Activated CD8-positive, alpha-beta memory T cell treated with anti-CD3 and anti-CD28 coated beads for 24 hours (primary cell): ENCODE measurements at places on chromosomes 5 and 9.

GRCh38 chr5:113450929-113451328 is 16.1 kb upstream of the TSSK1B start:
- no peak for DNase-seq

- DNase-seq: no peak
These were observed 72.5 kb downstream of the SPIN1 start for GRCh38 chr9:88460587-88461332.

DNA sequence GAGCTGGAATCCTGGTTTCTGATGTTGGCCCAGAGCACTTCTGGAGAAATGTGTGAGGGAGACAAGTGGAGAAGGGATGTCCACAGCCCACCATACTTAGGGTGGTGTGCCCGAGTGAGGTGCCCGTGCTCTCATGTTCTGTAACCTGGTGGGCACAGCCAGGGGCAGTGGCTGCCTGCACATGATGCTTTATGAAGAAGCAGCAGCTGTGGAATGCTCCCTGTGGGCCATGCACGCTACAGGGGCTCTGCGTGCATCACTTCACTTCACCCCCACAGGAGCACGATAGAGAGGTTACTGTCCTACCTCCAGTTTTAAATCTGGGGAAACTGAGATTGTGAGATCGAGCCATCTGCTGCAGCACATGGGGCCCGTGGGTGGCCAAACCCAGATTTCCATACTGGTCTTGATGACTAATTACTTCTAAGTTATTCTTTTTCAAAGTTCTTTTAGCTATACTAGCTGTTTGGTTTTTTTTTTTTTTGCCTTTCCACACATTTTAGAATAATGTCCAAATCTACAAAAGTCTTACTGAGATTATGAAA is 441.6 kb downstream of the GADD45G start:
- DNase-seq: no peak

DNA sequence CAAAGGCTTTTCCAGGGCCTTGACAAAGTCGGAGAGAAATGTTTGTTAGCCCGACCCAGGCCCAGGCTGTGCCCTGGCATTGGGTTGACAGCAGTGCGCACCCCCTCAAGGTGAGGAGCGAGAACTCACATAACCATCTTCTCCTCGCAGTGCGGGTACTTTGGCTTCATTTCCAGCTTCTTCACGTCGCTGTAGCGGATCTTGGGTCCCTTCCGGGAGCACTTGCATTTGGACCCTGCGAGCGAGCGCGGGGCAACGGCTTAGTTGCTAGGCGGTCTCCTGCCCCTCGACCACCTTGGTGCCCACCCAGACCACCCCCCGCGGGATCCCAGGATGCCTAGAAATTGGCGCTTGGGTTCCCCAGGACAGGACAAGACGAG is 496 bp downstream of the CXCL14 start:
- no peak for DNase-seq

GRCh38 chr5:76742583-76742982 is 26.7 kb downstream of the F2R start:
- no peak for DNase-seq

GRCh38 chr5:68139611-68140441 is 75.7 kb upstream of the PIK3R1 start:
- no peak for DNase-seq

DNA sequence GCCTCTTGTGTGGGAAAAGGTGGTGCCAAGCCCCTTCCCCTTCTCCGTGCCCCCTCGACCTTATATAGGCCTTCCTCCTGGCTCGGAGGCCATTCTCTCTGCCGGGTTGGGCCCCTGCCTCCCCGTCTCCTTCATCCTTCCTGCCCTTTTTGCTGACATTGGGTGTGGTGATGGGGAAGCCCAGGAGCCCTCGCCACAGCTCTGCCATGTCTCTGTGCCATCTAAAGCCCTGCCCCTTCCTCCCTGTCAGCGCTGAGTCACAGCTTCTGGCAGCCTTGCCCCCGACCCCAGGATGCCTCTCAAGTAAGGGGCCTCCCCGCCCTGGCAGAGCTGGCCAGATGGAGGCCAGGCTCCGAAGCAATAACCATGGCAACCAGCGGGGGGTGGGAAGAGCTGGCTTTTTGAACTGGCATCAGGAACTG is 30.4 kb downstream of the JADE2 start:
- DNase-seq: peak; percentile 85

- no peak for DNase-seq
These were observed 52.1 kb downstream of the GRIA1 start for GRCh38 chr5:153542536-153542935.

- DNase-seq: no peak
These were observed 6.4 kb upstream of the SLC2A8 start for GRCh38 chr9:127390563-127390962.

DNA sequence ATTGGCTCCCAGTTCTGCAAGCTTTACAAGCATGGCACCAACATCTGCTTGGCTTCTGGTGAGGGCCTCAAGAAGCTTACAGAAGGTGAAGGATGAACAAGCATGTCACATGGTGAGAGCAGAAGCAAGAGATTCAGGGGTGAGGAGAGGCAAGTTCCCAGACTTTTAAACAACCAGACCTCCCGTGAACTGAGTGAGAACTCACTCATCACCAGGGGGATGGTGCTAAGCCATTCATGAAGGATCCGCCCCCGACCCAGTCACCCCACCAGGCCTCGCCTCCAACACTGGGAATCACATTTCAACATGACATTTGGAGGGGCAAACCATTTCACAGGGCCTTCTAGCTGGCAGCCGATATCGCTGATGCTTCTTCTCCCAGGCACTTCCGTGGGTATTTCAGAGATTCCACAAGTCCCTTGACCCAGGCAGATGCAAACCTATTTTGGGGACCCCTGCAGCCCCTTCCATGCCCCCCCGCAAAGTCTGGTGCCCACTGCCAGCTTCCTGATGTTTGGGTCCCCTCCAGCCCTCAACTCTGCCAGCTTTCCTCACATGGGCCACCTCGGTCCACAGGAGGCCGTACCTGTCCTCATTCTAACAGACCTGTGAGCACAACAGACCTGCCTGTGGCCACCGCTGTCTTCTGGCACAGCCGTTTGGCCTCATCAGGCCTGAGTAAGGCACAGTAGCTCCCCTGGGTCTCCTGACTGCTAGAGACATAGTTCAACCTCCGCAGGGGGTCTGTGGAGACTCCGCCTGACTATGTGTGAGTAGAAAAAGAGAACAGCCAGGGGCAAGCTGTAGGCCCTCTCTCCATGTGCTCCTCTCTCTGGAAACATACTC is 60.7 kb upstream of the ANGPTL2 start:
- no peak for DNase-seq

DNA sequence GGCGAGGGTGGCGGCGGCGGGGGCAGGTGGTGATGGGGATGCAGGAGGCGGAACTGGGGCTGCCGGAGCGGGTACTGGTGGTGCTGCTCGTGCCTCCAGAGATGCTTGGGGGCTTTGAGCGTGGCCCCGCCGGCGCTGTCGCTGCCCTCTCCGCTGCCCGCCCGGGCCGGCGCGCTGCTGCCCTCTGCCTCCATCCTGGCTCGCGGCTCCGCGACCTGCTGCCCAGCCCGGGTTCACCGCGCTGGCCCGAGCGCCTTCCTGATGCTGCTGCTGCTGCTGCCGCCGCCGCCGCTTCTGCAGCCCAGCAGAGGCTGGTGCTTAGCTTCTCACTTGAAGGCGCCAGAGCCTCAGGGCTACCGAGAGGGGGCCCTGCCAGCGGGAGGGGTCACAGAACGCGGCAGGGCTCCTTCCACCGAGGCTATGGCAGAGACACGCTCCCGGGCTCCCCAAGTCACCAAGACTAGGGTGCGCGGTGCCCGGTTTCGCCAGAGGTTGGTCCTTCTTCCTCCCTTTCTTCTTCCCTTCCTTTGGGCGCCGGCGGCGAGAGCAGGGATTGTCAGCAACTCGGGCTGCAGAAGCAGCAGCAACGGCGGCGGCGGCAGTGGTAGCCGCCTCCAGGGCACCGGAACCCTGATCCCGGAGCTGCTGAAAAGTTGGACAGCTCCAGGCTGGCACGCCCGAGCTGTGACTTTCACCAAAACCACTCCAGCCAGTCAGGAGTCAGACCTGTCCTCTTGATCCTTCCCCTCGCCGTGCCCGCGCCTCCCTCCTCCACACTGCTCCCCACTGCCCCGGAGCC is at the start of gene PDE4D:
TSS of gene PDE4D (minus strand) at position 298 of the 799 bp plus-strand sequence.
- DNase-seq: no peak

GRCh38 chr5:150945947-150946346 is 41.2 kb upstream of the ZNF300 start:
- DNase-seq: no peak

DNA sequence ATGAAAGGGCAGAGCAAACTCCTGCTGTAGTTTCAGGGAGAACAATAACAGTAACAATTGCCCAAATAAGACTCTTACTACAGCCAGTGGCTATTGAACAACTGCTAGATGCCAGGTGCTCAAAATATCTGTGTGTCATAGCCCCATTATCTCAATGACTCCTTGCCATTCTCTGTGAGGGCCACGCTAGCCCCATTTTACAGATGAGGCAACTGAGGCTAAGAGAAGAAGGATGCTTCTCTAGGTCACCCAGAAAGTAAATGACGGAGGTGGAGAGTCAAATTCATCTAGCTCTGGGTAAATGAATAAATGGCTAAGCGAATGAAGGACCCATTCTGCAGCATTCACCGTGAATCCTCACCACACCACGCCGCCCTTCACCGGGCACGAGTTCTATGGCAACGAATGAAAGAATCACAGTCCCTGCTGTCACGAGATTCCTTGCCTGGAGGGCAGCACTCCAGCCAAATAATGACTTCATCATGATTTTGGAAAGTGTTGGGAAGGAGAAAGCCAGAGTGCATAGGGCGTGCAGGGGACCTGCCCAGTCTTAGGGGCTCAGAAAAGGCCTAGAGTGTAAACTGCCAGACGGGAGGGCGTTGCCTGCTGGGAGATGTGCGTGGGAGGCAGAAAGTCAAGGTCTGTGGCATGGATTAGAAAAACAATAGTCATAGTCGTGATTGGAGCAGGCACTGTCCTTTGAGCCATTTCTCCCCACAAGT is 147.2 kb downstream of the C9orf50 start:
- DNase-seq: no peak

DNA sequence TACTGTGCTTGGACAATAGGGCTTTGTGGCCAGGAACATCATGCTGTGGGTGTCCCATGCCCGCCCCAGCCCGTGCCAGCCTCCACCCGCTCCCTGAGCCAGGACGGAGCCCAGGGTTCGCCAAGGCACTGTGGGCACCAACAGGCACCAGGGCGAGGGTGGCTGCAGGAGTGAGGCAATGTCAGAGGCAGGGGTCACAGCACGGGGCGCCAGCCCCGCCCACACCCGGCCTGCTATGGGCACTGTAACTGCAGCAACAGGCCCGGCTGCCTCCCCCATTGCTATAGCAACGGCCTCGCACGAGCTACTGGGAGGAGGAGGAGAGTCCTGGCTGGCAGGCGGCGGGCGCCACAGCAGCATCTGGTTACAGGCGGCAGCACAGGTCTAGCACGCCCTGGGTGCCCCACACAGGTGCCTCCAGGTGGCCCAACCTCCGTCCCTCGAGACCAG is 2.5 kb downstream of the ABCA2 start:
- DNase-seq: no peak

GRCh38 chr5:156920042-156920860 is 42.8 kb downstream of the TIMD4 start:
- peak; percentile 83 for DNase-seq

DNA sequence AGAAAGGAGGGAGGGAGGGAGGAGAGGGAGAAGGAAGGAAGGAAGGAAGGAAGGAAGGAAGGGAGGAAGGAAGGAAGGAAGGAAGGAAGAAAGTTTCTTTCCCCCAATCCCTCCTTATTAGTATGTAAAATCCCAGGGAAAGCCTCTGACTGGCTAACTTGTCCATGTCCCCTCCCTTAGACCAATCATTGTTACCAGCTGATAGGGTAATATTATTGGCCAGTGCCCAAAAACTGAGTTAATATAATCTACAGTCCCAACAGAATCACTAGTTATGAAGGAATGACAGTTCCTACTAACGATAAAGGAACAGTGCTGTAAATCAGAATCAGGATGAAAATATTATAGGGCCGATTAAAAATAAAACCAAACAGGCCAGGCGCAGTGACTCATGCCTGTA is 53.6 kb upstream of the CCNG1 start:
- DNase-seq: no peak

DNA sequence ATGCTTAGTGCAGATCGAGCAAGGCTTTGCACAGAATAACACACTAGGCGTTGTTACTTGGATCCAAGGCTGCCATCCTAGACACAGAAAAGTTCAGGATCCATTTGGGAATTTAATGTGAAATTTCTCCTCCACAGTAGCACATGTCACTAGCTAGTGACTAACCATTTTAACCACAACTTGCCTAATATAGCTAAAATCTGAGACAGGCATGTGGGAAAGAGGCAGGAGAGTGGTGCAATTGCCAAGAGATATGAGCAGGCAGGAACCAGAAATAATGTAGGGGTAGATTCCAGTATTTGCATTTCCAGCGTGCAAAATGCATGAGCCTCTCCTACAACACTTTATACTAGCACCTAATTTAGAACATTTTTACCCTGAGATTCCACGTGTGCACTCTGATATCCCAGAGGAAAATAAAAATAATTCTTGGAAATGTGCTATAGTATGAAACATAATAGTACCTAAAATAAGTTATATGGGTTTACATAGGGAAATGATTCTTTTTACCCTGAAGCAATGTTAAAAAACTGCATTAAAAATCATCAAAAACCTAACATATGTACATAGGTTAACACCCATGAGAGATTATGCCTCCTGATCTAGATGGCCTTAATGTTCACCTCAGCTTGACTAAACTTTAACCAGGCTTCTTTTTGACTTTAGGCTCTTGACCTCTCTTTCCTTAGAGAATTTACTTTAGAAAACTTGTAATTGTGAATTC is 1230.6 kb upstream of the NUDT12 start:
- DNase-seq: no peak

- DNase-seq: no peak
These were observed 13.5 kb downstream of the CNOT6 start for GRCh38 chr5:180507661-180508060.

DNA sequence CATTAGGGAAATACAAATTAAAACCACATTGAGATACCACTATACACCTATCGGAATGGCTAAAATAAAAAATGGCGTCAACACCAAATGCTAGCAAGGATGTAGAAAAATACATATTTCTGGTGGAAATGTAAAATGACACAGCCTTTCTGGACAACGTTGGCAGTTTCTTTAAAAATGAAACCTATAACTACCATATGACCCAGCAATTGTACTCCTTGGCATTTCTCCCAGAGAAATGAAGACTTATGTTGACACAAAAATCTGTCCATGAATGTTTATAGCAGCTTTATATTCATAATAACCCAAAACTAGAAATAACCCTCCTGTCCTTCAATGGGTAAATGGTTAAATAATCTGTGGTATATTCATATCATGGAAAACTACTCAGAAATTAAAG is 188.7 kb upstream of the RAD23B start:
- DNase-seq: no peak

- DNase-seq: peak; percentile 89
These were observed at the start of gene TBC1D9B for GRCh38 chr5:179907556-179908324. Gene TBC1D9B, minus strand, starts transcription at chr5:179907897. Its CDS starts 76 bp downstream, at chr5:179907821.

- no peak for DNase-seq
These were observed 105.5 kb upstream of the ERCC6L2 start for GRCh38 chr9:95769909-95770433.

DNA sequence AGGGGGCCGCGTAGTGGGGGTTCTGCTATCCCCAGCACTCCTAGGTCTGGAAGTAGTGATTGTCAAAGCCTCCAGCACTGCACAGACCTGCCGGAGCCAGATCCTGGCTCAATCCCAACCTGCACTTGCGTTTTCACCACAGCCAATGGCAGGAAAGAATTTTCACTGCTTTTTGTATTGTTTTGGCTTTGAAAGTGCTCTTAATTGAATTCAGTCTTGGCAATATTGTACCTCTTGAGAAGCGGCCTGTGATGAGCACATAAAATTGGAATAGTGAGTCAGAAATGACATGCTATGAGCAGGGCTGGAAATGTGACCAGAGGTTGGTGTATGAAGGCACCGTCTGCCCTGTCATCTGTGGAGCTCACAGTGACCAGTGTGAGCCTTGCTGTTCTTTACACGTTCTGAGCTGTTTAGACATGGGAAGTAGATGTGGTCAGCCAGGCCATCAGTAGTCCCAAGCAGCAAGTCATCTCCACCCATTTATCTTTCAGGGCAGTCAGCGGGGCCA is 41.5 kb downstream of the SECISBP2 start:
- DNase-seq: peak; percentile 49
